ENCODE measurements at places on chromosomes 2 and 18. TPM values are rescaled to one million over a fixed set of nuclear protein-coding genes. Genes with fewer than 3 reads are reported as not detected.

- DNase-seq, result no peak
Measured at GRCh38 chr2:229571243-229571642, 143.1 kb downstream of the DNER start.

GRCh38 chr18:79690071-79690470 is 10.5 kb downstream of the CTDP1 start:
- no peak for DNase-seq

DNA sequence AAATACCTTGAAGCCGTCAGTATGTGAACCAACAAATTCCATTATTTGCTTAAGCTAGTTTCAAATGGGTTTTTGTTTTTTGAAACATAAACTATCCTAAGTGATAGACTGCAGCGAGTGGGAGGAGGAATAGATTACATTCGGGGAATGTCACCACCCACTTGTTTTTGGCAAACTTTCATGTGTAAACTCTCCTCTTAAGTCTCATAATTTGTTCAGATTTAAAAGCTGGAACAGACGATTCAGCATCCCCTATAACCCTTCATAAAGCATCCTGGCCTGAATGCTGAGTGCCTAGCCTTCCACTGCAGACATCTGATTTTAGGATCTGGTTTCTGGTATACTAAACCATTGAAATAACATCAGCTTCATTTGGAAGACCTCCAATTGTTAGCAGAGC is 51.0 kb downstream of the CPO start:
- no peak for DNase-seq

GRCh38 chr18:78423811-78424210 is 555.8 kb upstream of the SALL3 start:
- no peak for DNase-seq

ALK gene
- 0.20 TPM for total RNA-seq

WDPCP gene
- 7.8 TPM for total RNA-seq

PLEKHH2 gene
- total RNA-seq, result 20.5 TPM

- DNase-seq, result no peak
Measured at GRCh38 chr18:36465970-36466369, 168.5 kb downstream of the FHOD3 start.

- DNase-seq, result no peak
Measured at GRCh38 chr18:6589923-6590322, 139.6 kb upstream of the ARHGAP28 start.

GRCh38 chr18:48003426-48004349 is 73.2 kb upstream of the SMAD2 start:
- DNase-seq, result peak; percentile 25

SKOR2 gene
- not detected for total RNA-seq

DNA sequence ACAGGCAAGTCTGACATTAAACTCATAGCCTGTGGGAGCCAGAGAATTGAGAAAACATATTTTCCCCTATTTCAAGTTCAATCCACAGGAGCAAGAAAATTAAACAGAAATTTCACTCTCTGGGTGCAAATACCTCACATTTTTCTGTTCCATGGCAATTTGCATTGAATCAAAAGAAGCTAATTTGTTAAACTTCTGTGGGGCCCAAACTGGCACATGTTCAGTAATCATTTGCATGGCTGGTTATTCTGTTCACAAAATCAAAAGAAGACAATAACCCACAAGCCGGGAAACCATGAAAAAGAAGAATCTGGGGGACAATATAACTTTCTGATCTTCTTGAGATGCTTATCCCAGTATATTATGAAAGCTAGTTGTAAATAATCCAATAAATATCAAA is 363.1 kb downstream of the LRP1B start:
- no peak for DNase-seq

GRCh38 chr2:227853204-227853629 is 18.2 kb upstream of the DAW1 start:
- DNase-seq, result no peak

ANKRD30B gene
- total RNA-seq, result not detected
